H9 (cell line): ENCODE measurements at places on chromosomes 5 and 9.

DNA sequence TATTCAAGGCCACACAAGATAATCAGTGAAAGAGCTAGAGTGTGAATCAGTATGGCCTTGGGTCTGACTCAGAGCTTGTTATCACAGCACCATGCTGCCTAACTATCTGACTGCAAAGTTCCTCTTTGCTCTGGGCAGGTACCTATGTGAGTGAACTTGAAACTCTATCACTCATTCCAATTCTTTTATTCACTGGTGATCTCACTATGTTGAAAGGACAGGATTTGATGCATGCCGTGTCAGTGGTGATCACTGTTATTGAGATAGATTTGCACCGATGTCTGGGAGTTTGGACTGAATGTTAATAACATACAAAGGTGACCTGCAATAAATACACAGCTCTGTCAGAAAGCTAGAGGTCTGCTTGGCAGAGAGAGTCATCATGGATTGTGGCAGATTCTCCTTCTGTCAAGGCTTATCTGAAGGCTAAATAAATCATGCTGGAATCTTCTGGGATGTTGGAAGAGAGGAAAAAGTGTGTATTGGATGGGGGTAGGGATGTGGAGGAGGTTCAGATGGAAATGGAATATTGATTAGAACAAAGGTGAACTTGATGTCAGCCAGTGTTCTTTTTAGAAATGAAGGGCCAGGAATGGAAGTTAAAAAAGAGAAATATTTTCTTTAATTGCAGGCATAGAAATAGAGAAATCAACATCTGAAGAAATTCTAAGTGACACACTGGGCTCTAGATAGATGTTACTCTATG, 91.8 kb upstream of the TNC start:
- no peak for DNase-seq

DNA sequence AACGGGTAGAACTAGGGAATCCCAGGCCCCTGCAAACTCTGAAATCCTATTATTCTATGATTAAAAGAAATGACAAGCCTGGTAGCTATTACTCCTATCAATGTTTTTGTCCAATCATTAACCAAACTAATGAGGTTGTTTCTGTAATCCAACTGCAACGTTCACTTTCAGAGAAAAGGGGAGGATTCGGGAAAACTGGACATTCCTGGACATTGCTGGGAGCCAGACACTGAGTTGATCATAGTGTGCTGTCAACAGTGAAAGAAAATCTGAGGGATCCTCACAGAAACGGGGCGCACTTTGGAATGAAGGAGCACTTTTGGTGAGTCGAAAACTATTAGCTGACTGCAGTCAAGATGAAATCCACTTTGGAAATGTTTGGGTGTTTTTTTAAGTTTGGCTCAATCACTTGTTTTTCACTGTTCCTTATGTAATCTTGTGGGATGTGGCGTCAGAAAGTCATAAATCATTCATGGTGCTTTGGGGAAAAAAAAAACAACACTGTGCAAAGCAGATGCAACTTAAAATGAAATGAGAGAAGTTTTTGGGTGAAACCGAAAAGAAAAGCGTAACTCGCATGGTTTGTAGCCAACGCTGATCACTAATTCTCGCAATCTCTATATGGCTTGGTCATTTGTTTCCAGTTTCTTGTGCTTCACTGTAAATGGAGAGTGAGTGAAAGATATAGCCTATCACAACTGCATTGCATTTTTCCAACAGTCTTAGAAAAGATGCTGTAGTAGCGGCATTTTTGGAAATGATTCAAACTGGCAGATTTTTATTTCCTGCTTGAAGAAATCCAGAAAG, 51.2 kb upstream of the ADRA1B start:
- no peak for DNase-seq

- DNase-seq, result no peak
These were observed 67.7 kb upstream of the ATG10 start for GRCh38 chr5:81904166-81904565.

DNA sequence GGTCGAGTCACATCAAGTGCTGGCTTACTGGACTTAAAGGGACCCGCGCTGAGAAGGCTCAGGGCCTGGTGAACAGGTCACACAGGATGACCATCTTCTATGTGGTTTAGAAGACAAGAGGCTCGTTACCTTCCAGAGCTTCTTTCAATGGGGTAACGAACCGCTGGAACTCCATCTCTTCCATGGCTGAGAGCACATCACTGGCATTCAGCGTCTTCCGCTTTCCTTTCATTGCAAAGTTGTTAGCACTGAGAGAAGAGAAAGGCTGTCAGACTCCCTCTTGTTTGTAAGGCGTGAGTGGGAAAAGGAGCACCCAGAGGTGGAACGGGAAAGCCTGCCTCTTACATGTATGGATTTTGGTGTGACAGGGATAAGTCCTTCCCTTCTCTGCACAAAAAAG, 994 bp downstream of the POLE3 start:
- DNase-seq, result no peak

- no peak for DNase-seq
These were observed 5.6 kb downstream of the HRH2 start for GRCh38 chr5:175663186-175664184.

- no peak for DNase-seq
These were observed 132.1 kb downstream of the CDH18 start for GRCh38 chr5:19855931-19856330.

DNA sequence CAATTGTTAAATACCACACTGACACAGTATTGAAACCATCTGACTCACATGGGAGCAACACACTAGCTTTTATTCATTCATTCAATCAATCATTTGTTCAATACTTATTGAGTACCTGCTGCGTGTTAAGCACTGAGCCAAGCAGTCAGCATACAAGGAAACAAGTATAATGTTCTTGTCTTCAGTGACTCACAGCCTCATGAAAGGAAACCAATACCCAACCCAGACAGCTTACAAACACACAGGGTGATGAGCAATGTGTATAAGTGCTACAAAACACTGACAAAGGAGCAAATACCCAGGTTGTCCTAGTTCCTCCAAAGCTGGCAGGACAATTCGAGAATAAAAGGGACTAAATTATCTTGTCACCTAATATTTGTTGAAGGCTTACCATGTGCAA, 67.6 kb upstream of the RASEF start:
- DNase-seq, result no peak

GRCh38 chr5:133423618-133424282, 188.6 kb downstream of the FSTL4 start:
- DNase-seq, result peak; percentile 86

DNA sequence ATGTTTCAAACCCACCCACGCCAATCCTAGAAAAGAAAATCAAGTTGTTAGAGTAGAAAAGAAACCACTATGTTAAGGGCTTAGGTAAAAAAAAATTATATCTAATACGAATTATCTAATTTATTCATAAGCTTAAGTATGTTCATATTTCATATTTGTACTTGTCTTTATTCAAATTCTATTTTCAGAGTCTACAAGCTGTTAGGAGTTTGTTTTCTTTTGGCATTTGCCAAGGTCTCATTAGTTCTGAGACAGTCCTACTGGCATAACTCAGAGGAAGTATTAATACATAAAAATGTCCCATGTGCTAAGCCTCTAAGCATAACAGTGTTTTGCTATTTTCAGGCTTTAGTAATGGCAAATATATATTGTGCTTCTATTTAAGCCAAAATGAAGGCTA, 57.6 kb downstream of the STARD4 start:
- no peak for DNase-seq

- DNase-seq, result no peak
These were observed 639.2 kb downstream of the NR2F1-AS1 start for GRCh38 chr5:92941806-92942205.

DNA sequence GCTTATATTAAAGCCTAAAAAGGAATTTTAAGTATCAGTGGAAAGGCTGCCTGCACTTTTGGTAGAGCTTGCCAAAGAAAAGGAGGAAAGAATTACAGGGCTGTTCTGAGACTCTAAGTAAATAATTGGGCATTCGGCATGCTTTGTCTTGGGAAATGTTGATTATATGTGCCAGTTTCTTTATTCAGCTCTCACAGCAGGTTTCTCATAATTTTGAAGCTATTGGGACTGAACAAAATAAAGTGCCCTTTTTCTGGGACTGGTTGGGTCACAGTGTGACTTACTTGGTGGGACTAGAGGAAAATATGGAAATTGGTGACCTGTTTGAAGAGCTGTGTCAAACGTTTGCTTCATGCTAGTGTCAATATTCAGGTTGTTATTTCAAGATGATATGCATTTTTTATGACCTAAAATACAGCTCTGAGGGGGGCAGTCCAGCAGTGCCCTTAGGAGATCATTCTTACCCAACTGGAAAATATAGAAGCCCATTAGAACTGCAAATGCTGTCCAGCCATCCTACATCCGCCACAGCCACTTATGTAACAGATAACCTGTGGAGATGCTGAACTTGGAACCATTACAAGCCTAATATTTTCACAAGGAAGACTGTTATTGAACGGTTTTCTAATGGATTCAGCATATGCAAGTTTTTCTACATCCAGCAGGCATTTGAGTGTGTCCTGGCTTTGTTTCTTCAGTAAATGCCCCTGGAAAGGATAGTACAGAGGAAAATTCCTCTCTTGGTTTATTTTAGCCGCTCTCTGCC, 122.4 kb downstream of the SNCAIP start:
- no peak for DNase-seq

DNA sequence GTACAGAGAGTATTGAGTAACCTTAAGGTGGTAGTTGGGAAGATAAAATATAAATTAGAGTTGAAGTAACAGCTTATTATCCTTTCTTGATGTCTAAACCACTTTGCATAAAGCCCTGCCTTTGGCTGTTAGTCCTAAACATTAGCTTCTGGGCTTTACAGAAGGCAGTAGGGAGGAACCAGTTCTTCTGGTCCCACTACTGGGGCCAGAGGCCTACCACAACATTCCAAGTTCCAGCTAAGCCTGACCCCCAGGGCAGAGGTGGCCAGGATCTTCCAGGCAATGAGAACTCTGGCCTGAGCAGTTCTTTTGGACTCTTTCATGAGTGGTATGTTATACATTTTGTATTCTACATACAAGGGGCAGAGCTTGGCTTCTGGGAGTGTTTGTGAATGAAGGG, 26.1 kb downstream of the DNAI1 start:
- no peak for DNase-seq
